ENCODE measurements at places on chromosomes 5 and 9.

DNA sequence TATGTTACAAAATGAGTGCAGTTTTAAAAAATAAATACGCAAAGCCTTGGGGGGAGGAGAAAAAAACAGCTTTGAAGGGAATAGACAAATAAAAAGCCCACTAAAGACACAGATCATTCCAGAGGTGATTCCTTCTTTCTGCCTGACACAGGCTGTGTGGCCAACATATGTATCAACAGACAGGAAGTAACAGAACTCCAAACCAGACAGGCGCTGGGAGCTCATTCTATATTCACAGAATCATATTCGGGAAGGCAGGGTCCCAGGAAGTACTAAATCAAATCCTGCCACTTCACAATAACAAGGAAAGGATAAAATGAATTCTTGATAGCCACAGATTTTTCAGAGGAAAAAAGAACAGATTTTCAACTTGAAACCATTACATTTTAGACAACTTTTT, 62.1 kb downstream of the SEMA5A start:
- DNase-seq: no peak

- DNase-seq: no peak
Measured at GRCh38 chr5:57163553-57164006, 10.3 kb upstream of the GPBP1 start.

GRCh38 chr5:82167372-82167935, 110.7 kb downstream of the RPS23 start:
- DNase-seq: no peak

GRCh38 chr9:137670391-137671195, 51.8 kb downstream of the EHMT1 start:
- DNase-seq: no peak

GRCh38 chr9:99322299-99322698, 100.2 kb downstream of the SEC61B start:
- no peak for DNase-seq

GRCh38 chr5:179876610-179876952, 18.0 kb upstream of the MRNIP start:
- DNase-seq: no peak

DNA sequence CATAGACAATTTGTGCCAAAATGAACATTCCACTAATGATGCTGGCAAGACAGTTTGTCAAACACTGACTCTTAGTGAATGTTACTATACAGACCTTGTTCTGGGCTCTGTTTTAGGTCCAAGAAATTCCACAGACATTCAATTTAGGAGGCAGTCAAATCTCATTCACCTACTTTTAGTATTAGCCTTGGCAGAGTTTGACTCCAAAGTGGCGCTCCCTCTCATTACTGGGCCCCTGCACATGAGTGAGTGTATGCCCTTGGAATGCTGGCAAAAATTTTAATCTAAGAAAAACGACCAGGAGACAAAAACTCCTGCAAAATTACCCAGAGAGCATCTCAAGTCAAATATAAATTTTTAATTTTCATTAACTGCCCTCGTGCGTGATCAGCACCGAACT, 94.9 kb upstream of the SLC27A6 start:
- DNase-seq: no peak

DNA sequence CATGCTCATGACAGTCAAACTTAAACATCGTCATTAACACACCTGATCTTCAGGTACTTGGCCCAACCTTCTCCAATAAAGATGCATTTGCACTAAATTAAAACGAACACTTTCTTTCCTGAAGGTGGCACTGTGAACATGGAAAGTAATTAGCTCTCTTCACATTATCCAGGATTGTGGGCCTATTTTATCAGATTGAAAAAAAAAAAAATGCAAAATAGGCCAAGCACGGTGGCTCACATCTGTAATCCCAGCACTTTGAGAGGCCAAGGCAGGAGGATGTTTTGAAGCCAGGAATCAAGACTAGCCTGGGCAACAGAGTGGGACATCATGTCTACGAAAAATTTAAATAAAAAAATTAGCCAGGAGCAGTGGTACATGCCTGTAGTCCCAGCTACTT, 14.4 kb upstream of the CDC20B start:
- DNase-seq: no peak

DNA sequence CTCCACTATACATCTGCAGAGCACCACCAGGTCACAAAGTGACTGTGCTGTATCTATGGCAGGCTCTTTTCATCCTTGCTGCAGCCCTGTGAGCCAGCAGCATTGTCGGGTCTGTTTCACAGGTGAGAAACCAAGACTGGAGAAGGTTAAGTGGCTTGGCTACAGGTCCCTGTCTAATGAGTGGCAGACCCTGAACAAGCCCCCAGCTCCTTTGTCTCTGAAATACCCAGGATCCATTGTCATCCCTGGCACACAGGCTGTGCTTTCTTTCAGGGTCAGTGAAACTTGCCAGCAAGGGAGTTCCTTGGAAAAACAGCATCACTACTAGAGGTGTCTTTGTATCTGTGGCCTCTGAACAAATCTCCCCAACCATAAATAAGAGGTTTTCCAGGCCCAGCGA, 27.6 kb upstream of the CXCL14 start:
- DNase-seq: no peak

DNA sequence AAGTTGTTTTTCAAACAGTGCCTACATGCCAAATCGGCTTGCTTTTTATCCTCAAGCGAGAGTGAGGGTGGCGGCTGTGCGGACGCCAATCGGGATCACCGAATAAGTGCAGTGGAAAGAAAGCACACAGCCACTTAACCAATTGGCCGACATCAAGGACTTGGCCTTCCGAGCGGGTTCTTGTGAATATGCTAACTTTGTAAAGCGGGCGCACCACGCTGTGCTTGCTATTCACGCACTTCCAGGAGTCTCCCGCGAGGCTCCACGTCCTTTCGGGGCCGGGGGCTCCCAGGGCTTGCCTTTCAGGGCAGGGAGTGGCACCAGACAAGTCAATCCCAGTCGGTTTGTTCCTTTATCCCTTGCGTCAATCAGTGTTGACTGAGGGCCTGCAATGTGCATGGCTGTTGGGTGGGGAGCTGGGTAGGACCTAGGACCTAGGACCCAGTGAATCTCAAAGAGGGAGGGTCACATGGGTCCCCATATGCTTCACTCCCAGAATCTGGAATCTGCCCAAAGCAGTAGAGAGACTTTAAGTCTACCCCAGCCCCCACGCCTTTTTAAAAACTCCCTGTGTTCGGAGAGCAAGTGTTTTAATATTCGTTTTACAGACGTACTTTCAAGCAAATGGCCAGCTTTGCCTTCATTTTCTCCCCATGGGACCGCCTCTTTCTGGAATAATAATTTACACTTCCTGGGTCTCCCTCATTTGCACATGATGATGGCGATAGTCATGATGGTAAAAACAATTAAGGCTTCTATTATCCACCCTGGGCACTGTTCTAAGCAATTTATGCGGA, 2.0 kb upstream of the GCNT4 start:
- no peak for DNase-seq

DNA sequence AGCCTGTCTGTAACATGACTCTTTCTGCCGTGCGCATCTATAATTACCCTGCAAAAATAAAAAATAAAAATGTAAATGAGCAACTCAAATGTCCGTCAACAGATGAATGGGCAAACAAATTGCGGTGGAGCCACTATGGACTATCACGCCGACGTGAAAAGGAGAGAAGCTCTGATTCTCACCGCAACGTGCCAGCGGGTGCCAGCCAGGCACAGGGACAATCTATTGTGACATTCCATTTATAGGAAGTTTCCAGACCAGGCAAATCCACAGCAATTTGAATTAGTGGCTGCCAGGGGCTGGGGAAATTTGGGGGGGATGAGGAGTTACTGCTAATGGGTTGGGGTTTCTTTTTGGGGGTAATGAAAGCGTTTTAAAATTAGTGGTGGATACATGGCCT, 96.8 kb downstream of the VAV2 start:
- DNase-seq: no peak

DNA sequence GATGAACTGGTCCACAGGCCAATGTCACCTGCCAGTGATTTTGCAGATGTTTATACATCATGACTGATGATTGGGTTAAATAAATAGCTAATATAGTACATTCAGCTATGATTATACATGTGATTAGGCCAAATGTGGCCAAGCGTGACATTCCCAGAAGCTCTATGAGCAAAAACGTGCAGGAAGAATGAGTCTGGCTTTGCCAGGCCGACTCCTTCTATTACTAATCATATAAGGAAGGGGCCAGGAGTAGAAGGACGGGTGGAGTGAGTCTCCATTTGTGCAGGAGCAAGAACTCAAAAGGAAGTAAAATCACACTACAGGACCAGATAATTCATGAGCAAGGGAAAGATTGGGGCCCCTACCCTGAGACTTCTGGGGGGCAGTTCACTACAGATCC, 178.2 kb downstream of the ROR2 start:
- no peak for DNase-seq

DNA sequence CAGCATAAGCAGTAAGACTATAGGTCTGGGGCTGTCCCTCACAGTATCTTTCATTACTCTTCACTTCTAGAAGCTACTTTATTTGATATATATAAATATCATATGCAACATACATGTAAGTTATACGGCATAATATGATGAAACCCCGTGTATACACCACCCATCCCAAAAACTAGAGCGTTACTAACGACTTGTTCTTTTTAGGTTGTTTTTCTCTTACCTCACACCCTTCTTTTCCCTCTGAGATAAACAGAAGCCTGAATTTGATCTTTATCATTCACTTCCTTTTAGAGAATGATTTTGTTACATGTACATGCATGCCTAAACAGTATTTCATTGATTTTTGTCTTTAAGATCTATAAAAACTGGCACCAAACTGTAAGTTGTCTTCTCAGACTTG, 3.7 kb downstream of the TRMO start:
- no peak for DNase-seq

- no peak for DNase-seq
Measured at GRCh38 chr5:31291323-31291854, 97.9 kb downstream of the CDH6 start.

DNA sequence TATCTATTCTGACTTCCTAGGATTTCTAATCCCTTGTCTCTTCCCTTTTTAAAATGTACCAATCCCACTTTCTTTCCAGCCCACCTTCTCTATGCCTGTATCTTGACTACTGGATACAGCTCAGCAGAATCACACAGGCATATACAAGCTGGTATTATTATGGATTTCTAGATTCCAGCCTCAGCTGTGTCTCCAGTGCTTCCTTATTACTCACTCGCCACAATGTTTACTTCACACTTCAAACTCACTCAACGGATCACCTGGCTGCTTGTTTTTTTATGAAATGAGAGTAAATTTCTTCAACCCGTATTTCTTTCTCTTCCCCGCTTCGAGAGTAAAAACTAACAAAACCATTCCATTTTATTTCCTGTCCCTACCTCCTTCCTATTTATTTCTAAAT, 38.8 kb downstream of the CWC27 start:
- DNase-seq: no peak

DNA sequence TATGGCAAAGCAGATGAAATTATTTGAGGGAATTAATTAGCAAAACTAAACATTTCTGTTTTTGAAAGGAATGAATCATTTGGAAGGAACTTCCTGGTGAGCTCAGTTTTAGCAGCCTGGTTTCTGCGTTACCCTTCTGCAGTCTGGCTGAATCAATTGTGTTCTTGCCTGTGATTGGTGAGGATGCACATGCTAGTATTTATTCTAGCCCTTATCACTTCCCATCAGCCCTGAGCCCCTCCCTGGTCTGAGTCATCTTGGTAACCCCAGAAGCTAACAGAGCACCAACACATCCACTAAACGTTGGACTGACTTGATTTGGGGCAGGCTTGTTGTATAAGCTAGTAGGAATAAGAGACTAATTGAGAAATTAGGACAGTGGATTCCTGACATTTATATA, 6.6 kb downstream of the TJP2 start:
- DNase-seq: no peak
